ENCODE measurements at places on chromosomes 7 and 10.
A peak's percentile ranks its signal among the peaks of the same experiment; 100 is the strongest.

- DNase-seq = no peak
Measured at GRCh38 chr7:39399986-39400385, 166.2 kb upstream of the YAE1 start.

GRCh38 chr10:68106656-68107055 is 2.6 kb upstream of the MYPN start:
- no peak for DNase-seq

GRCh38 chr7:38902449-38902848 is 6.5 kb downstream of the VPS41 start:
- DNase-seq = no peak

DNA sequence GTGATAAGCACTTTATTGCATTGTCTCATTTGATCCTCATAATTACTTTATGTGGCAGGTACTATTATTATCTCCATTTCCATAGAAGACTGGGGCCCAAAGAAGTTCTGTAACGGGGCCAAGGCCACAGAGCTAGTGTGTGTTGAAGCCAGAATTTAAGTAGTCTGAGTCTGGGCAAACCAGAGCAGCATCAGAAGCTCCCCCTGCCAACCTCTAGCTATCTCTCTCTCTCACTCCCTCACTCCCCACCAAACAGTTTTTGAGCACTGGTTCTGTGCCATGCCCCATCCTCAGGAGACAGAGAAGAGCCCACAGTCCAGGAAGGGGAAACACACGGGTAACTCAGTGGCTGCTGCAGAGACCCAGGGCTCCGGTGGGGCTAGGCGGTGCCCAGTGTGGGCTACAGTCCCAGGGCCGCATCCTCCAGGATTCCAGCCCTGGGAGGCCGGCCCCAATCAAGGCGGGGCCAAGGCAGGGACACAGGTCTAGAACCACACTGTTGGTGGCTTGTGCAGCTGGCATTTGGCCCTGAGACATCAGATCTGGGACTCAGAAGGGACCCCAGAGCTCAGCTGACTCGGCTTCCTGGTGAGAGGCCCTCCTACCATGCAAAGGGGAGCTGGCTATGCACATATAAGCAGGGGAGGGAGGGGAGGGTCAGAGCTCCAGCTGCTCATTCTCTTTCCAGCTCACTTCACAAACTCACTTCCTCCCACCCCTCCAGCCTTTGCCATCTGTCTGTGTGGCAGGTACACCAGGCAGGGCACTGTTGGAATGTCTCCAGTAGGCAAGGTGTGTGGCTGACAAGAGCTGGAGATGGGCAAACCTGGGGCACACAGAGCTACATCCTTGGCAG is 34.4 kb downstream of the COL13A1 start:
- no peak for DNase-seq

DNA sequence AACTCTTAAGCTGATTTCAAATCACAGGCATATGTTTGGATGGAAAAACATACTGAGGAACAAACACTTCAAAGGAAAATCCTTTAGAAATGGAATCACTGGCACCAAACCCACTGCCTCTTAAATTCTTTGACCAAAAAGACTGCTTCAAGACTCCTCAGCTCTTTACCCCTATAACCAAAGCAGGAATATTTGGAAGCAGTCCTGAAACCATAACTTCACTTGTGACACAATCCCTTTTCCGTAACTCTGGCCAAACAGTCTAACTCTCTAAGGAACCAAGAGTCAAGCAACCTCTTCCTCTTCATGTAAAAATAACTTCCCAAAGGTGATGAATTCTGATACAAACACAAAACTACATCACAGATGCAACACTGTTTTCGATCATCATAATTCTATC is 104.3 kb downstream of the MTERF1 start:
- no peak for DNase-seq

DNA sequence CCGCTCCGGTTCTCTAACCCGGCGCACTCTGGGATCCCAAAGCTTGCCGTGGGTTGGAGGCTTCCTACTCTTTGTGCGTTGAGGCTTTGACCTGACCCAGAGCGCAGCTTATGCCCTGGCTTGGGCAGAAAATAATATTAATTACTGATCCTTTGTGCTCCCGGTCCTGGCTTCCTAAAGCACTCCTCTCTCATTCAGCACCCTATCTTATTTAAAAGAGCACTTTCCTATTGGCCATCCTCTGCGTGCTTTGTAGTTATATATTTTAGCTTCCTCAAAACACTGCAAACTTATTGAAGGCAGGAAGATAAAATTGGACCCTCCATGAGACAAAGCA is 466.0 kb downstream of the XPNPEP1 start:
- no peak for DNase-seq

GRCh38 chr7:46916581-46916980 is 665.3 kb downstream of the TNS3 start:
- no peak for DNase-seq

DNA sequence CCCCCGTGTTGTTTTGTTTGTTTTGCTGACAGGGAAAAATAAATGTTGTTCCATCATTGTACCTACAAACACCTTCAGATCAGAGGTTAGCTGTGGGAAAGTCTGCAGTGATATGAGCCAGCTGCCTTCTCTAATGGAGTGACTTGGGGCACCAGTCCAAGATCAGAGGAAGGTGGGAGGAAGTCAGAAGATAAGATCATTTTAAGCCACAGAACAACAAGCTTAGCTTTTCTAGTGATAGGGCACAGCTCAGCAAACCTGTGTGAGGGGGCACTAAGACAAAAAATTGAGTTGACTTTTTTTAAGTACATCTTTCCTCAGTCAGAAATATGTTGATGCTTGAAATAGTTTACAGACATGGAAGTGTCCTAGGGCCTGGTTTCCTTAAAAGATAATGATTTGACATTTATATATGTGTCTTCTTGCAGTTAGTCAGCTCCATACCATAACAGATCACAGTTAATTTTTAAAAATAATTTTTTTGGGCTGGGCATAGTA is 240.3 kb upstream of the KAT6B start:
- DNase-seq = peak; percentile 39

DNA sequence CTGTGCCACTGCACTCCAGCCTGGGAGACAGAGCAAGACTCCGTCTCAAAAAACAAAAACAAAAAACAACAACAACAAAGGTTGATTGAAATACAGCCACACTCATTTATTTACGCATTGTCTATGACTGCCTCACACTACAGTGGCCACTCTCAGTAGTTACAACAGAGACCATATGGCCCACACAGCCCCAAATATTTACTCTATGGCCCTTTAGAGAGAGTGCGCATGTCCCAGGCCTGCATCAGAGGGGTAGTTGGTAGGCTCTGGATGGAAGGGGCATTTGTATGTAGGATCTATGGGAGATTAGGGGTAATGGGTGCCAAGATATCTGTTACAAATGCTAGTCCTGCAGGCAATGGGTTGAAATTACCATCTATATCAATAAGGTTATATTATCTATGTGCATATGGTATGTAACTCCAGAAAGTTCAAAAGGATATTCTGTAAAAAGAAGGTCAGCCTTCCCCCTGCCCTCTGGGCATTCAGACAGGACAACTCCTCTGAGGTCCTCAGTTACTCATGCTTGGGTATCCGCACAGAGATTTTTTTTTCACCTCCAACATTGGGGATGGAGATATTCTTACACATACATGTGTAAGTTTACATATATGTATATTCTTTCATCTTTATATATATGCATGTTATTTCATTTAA is 56.3 kb downstream of the DENND2A start:
- DNase-seq = no peak

- no peak for DNase-seq
Measured at GRCh38 chr10:34845070-34845469, 30.0 kb upstream of the PARD3 start.

- DNase-seq = no peak
Measured at GRCh38 chr7:142855756-142856564, 1.1 kb downstream of the EPHB6 start.

- DNase-seq = no peak
Measured at GRCh38 chr10:46080886-46081285, 34.8 kb upstream of the MSMB start.

- no peak for DNase-seq
Measured at GRCh38 chr7:127899411-127899810, 131.8 kb downstream of the LRRC4 start.

DNA sequence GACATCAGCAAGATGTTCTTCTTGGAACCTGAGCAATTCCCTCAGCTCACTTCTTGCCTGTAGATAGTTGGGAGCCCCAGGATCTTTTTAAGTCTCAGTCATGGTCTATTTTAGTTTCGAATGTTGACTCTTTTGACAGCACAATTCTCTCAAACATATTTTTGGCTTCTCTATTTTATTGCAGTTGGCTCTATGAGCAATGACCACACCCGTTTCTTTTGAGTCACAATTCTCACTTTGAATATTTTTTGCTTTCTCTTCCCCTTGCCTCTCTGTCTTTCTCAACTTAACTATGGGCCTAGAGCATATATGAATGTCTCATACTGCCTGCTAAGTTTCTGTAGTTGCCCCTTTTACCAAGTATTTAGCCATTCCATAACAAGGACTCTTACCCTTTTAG is 222.8 kb downstream of the PTN start:
- DNase-seq = no peak

- DNase-seq = peak; percentile 66
Measured at GRCh38 chr10:70579234-70580002, 23.1 kb downstream of the PRF1 start.

DNA sequence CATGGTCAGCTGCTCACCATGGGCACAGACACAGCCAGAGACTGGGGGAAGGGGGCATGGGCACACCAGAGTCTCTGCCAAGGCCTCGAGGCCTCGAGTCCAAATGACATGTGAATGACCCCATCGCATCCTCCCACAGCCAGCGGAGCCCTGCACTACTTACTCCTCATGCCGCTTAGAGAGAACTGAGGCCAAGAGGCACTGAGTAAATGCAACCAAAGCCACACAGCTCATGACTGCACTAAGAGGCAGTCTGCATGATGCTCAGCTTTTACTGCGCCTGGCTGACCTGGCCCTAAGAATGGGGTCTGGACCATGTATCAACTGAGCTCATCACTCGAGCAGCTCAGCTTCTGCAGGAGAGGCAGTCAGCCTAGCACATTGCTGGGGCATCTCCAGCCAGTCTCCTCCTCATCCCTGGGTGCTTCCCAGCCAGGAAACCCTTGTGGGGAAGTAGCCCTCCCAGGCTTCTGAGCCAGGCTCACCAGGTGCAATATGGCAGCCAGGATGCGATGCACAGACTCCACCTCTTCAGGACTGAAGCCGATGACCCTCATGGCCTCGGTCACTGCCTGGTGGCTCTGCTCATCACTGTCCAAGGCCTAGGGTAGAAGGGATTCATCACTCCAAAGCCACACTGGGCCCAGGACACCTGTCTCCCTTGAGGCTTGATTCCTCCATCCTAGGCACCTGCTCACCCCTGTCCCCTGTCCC is 7.5 kb downstream of the MYO1G start:
- DNase-seq = no peak

- no peak for DNase-seq
Measured at GRCh38 chr7:14432924-14433323, 443.5 kb upstream of the ETV1 start.

- no peak for DNase-seq
Measured at GRCh38 chr7:35565927-35566326, 129.0 kb downstream of the HERPUD2 start.

GRCh38 chr10:22655312-22655981 is 58.9 kb downstream of the PIP4K2A start:
- DNase-seq = no peak

- no peak for DNase-seq
Measured at GRCh38 chr7:1850976-1851571, 181.0 kb downstream of the ELFN1 start.

DNA sequence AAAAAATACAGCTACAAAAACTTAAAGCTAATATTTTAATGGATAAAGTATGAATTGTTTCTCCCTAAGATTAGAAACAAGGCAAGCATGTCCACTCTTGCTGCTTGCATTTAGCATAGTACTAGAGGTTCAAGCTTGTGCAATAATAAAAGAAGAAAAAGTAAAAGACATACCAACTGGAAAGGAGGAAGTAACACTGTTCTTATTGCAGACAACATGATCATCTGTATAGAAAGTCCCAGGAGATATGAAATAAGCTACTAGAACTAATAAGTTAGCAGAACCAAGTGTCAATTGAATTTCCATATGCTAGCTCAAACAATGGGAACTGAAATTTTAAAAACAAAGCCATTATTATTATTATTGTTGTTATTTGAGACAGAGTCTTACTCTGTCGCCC is 20.0 kb upstream of the RABGEF1 start:
- no peak for DNase-seq

DNA sequence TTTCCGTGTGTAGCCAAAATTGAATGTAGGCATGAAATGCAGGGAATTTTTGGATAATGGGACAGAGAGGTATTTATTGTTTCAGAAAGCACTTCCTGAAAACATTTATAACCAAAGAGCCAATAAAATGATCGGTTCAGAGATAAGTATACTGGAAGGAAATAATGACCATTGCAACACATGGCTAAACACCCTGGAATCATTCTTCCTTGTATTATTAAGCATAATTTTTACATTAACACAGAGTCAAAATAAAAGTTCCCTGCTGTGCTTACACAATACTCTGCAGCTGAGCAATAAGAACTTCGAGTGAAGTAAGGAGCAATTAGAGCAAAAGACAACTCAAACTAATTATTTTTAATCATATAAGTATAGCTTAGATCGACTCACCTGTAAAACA is 648.3 kb downstream of the TNS3 start:
- DNase-seq = no peak

GRCh38 chr10:116237260-116237659 is 35.7 kb downstream of the GFRA1 start:
- no peak for DNase-seq

- DNase-seq = no peak
Measured at GRCh38 chr7:53059591-53059990, 24.2 kb downstream of the POM121L12 start.

- DNase-seq = no peak
Measured at GRCh38 chr10:91049988-91050360, 129.1 kb upstream of the ANKRD1 start.

DNA sequence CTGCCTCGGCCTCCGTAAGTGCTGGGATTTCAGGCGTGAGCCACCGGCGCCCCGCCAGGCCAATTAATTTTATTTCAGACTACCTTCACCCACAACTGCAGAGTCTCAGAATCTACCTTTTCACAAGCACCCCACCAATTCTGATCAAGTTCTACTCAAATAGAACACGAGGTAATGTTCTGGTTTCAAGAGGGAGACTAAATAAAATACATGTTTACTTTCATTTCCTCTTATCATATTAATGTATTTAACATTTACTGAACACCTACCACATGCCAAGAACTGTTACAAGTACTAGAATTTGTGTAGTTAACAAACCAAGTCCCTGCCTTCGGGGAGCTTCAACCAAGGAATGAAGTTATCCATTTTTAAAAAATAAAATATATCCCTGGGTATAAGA is 25.5 kb upstream of the RGS10 start:
- no peak for DNase-seq

GRCh38 chr7:130210181-130210935 is 2.7 kb downstream of the SSMEM1 start:
- DNase-seq = no peak

All from activated naive CD4-positive, alpha-beta T cell treated with anti-CD3 and anti-CD28 coated beads, Interleukin-2, amount 50 U/mL, for 72 hours (primary cell).